ENCODE measurements at places on chromosomes 6 and 20. TPM values are rescaled to one million over a fixed set of nuclear protein-coding genes. Genes with fewer than 3 reads are reported as not detected.

NMBR gene
- total RNA-seq: not detected

HIVEP2 gene
- 3.9 TPM for total RNA-seq

TNFRSF6B gene
- 0.52 TPM for total RNA-seq

FOXA2 gene
- 0.09 TPM for total RNA-seq

ZNF512B gene
- total RNA-seq: 5.2 TPM

GPX5 gene
- total RNA-seq: not detected

LCA5 gene
- total RNA-seq: 5.7 TPM

AVP gene
- total RNA-seq: not detected

DEFB132 gene
- total RNA-seq: not detected

ACTL10 gene
- total RNA-seq: 1.9 TPM

BPIFB1 gene
- not detected for total RNA-seq

LAMA4 gene
- total RNA-seq: 569 TPM

FNDC1 gene
- 0.16 TPM for total RNA-seq

SH3BGRL2 gene
- 2.7 TPM for total RNA-seq

HSPA1L gene
- 1.7 TPM for total RNA-seq

MCCD1 gene
- not detected for total RNA-seq

TMEM244 gene
- total RNA-seq: 0.47 TPM

TBC1D20 gene
- 33.9 TPM for total RNA-seq

SLC24A3 gene
- total RNA-seq: not detected

BHLHE23 gene
- total RNA-seq: not detected

TXLNB gene
- total RNA-seq: 1.9 TPM

Measured in bronchial smooth muscle cell (primary cell).